ENCODE measurements at places on chromosomes 3 and 15. TPM values are rescaled to one million over a fixed set of nuclear protein-coding genes. Genes with fewer than 3 reads are reported as not detected.

Gene ROBO1
- polyA plus RNA-seq: 14.0 TPM

DNA sequence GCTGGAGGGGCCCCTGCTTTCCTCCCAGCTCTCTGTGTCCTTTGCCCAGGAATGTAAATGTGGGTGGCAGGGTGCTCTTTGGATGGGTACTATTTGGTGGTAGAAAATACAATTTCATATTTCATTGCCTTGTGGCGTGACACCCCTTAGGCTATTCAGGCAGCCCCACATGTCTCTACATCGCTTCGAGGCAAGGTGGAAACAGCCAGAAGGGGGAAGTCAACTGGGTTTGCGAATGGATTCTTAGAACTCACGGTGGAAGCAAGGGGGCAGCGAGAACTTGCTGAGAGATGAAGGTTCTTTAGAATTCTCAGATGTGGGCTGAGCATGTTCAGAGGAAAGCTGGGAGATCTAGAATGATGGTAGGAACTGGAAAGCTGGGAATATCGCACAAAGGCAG is 25.3 kb downstream of the PLA2G4D start:
- DNase-seq: no peak

DNA sequence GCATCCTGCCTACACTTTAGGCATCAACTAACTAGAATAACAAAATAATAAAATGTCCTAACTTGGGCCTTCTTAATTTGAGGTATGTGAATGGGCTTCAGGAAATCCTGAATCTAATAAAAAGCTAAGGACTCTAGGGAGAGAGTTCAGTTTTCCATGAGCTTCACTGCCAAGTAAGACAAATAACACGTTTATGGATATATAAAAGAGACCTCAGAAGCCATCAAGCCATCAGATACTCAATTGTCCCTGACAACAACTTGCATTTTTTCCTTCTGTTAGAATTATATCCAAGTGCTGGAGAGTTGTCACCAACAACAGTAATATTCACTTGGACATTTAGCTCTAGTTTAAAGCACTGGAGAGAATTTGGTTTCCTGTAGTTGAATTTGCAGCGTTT is 102.4 kb upstream of the IGSF10 start:
- DNase-seq: no peak

GRCh38 chr15:96234109-96234892 is 96.2 kb upstream of the NR2F2 start:
- no peak for DNase-seq

GRCh38 chr3:15427182-15427880 is at the start of the genes EAF1 and METTL6:
TSS of gene EAF1 (plus strand) at chr3:15427598. CDS start at chr3:15427780, 182 bp downstream.
TSS of gene METTL6 (minus strand) at chr3:15427544. CDS start at chr3:15426511, 1,033 bp downstream.
- peak; percentile 64 for DNase-seq

Gene REC114
- polyA plus RNA-seq: not detected

Gene CPLX3
- polyA plus RNA-seq: 0.22 TPM

Gene CCNB2
- polyA plus RNA-seq: 0.61 TPM

Gene ARGFX
- not detected for polyA plus RNA-seq

GRCh38 chr15:76339305-76340197 is 3.0 kb downstream of the ISL2 start:
- peak; percentile 10 for DNase-seq
